ENCODE measurements at places on chromosomes 7 and 10.

GRCh38 chr7:137980308-137980707, 21.6 kb downstream of the CREB3L2 start:
- DNase-seq = no peak

DNA sequence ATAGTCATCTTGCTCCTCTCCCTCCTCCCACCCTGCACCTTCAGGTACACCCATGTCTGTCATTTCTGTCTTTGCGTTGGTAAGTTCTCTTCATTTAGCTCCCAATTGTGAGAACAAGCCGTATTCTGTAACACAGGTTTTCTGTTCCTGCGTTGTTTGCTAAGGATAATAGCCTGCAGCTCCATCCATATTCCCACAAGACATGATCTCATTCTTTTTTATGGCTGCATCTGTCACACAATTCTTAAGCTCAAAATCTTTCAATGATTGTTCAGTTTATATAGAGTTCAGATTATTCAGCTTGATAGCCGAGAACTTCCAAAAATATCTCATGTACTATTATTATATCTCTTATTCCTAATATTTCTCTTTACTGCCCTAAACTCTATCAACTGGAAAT, 16.0 kb upstream of the TMEM168 start:
- DNase-seq = no peak

DNA sequence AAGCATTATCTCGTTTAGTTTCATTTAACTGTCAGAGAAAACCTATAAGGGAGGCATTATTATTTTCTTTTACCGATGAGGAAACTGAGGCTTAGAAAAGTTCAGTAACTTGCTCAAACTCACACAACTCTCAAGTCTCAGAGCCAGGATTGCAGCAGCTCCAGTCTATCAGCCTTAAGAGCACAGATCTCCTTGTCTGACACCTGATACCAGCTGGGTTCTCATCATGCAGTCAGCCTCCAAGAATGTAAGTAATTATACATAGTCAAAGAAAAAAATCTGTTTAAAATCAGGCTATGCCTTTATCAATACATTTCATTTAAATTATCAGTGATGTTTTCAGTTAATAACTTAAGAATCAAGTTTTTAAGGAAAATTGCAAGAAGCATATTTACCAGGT, 236.6 kb upstream of the TCF7L2 start:
- no peak for DNase-seq

DNA sequence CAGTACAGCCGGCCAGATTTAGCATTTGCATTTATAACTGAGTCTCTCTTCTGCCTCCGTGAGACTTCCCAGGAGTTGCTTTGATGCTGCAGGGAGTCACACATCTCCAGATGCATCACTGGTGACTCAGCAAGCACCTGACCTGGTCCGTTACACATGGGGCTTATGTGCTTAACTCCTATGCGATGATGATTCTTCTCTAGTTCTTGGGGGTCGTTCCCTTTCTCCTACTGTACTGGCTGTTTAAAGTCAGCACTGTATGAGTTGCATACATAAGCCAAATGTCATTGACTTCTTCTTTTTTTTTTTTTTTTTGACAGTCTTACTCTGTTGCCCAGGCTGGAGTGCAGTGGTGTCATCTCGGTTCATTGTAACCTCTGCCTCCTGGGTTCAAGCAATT, 13.0 kb upstream of the AKR1E2 start:
- no peak for DNase-seq

DNA sequence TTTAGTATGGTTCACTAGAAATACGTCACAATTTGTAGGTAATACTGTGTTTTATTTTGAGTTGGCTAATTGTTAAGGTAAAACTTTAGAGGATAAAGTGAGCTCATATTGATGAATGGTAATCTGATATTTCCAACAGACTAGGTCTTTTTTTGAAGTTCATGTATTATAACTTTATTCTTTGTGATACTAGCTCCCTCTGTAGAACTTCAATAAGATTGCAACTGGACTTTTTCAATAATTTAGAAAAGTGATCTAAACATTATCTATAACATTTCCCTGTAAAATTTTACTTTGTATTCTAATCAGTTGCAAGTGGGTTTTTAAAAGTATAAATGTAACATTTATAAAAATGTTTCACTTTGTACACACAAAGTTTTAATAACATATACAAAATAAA, 83.5 kb downstream of the ADK start:
- DNase-seq = no peak

DNA sequence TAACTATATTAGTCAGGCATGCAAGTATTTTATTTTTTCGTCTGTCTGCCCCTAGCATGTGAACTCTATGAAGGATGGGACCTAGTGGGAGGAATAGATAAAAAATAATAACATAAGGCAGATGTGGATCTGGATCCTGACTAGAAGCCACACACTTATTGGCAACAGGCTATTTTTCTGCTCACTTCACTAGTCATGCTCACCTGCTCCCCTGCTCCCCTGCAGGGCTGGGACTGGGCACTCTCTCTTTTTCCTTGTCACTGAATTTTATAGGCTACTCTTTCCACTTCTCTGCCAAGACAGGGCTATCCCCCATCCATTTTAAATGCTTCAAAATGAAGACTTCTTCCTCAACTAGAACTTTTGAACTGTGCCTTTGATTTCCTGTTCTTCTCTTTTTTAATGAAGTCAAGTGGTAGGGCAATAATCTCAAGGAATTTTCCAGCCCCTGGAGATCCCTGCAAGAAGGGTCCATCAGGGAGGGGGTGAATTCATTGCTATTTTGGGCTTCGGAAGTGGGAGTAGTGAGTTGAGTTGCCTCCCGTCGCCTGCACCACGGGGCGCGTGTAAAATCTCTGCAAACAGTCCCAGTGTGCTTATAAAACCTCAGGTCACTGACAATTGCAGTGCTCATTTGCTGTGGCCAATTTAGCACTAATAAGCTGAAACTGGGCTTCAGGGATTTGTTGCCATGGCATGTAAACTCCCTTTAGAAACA, 156.7 kb upstream of the NPVF start:
- DNase-seq = no peak

DNA sequence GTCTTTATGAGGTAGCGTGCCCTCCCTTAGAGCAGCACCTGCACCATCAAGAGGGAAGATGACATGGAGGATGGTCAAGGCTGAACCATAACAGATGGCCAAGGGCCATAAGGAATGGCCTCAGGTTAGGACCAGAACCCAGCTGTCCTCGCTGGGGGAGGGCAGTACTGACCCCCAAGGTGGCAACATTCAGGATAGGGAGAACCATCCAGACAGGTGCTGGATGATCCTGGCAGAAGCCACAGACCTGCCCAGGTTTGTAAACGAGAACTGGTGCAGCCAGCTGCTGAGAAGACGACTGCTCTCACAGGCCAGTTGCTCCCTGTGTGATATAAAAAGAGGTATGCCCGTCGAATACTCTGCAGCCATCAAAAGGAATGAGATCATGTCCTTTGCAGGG, 320.4 kb downstream of the GLRX3 start:
- no peak for DNase-seq

GRCh38 chr7:118330388-118330787, 105.9 kb downstream of the ANKRD7 start:
- DNase-seq = no peak

DNA sequence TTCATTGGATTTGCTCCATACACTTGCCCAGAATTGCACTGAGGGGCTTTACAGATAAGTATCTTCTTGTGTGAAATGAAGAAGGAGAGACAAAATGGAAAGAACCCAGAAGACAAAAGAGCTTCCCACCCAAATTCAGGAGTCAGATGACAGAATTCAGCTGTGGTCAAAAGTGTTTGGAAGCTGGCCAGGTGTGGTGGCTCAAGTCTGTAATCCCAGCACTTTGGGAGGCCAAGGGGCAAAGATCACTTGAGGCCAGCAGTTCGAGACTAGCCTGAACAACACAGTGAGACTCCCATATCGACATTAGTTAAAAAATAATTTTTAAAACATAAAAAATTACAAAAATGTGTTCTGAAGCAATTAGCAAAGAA, 27.1 kb downstream of the DUSP5 start:
- DNase-seq = no peak

All from amygdala (tissue), 56 donors.